ENCODE measurements at places on chromosomes 3 and 15. TPM values are rescaled to one million over a fixed set of nuclear protein-coding genes. Genes with fewer than 3 reads are reported as not detected.

Gene FSIP1
- polyA plus RNA-seq, result 0.47 TPM

Gene EFHB
- 0.66 TPM for polyA plus RNA-seq

Gene CP
- 1.3 TPM for polyA plus RNA-seq

Gene PRKCD
- polyA plus RNA-seq, result 6.9 TPM

Gene ZDHHC19
- 0.46 TPM for polyA plus RNA-seq

GRCh38 chr3:181418233-181418632, 293.5 kb upstream of the SOX2 start:
- DNase-seq, result no peak

GRCh38 chr3:21718943-21719591, 31.9 kb downstream of the ZNF385D start:
- no peak for DNase-seq

GRCh38 chr3:134392336-134392983, 18.2 kb upstream of the AMOTL2 start:
- DNase-seq, result no peak

DNA sequence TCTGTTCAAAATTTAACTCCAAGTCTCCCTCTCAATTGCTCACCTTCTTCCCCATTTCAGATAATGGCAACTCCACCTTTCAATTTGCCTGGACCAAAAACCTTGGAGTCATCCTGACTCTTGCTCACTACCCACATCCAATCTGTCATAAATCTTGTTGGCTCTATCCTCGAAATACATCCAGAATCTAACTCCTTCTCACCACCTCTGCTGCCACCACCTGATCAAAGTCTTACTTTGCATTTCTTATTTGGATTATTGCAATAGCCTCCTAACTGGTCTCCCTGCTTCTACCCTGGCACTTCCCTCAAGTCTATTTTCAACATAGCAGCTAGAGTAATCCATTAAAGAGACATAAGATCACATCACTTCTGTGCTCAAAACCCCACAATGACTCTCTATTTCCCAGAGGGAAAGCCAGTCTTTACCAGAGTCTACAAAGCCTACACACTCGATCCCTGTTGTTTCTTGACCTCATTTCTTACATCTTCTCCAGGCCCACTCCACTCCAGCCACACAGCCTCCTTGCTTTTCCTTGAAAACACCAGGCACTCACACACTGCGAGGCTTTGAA, 86.6 kb downstream of the GPR156 start:
- DNase-seq, result no peak

DNA sequence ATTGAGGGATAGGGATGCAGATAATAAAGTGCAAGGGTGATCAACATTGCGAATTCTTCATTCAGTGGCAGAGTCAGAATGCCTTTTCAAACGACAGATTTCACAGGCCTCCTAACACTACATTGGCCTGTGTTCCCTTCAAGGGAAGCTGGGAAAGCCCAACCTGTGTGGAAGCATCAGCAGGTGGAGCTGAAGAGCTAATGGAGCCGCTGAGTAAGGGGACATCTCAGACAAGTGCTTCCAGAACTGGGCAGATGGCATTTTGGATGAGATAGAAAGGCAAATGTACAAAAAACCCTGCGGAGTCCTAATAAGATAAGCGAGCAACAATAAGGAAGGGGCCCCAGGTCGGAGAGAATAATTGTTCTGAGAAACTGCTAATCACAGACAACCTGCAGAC, 8.5 kb upstream of the SLC24A5 start:
- DNase-seq, result no peak
